ENCODE measurements at places on chromosomes 16 and 17.

DNA sequence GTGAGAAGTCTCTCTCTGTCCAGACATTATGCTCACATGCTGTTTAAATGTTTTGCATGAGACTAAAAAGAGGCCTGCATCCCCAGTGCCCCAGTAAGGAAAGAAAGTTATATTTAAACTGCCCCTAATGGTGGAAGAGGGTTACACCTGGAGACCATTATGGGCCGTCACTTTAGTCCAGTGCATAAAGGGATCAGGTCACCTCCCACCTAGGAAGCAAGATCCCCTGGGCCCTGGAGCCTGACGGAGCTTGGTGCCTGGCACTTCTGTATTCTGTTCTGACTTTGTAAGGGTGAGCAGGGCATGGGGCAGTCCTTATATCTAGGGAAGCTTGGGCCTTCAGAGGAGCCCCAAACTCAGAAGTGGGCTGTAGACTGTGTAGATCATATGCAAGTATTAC lies 67.9 kb downstream of the CPPED1 start:
- no peak for DNase-seq

DNA sequence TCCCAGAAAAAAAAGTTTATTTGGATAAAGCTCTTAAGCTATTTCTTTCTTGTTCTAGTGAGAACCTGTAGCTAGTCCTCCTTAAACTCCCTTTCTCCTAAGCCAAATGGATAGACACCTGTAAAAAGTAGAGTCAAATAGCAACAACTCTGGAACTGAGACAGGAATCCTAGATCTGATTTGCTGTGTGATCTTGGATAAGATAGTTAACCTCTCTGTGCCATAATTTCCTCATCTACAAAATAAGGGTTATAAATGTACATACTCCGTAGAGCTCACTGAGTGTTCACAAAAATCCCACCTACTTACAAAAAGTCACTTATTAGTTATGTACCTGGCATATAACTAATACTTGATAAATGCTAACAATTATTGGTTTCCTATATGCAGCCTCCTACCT lies 270.3 kb downstream of the ABCC12 start:
- DNase-seq, result no peak

GRCh38 chr17:77437747-77438146 lies 297.0 kb downstream of the SEC14L1 start:
- DNase-seq, result no peak

GRCh38 chr16:57387598-57388354 lies 15.5 kb downstream of the CX3CL1 start:
- no peak for DNase-seq

DNA sequence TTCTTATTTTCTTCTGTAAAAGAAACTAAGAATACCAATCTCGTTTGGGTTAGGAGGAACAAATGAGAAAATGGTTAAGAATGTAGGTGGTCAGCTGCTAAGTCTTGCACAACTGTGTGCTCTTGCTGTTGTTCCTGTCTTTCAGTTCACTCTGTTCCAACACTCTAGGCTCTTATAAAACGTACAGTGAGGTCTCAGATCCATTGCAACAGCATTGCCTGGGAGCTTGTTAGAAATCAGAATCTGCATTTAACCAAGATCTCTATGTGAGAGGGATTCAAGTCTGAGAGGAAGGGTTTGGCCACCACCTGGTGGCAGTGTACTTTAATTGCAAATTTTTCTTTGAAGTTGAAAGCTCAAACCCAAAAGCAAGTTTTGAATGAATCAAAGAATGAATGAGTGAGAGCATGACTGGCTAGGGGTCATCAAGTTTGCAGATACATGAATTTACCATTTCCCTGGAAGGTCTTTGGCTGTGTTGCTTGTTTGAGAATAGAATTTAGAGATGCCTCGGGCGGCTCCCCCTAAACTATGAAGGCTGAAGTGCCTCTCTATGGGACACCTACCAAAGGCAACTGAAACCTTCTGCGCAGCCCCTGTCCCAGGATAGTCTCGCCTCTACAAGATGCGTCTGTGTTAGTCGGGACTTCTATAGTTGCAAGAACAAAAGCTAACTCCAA lies 2.5 kb downstream of the ALOX15B start:
- DNase-seq, result peak; percentile 56

All from HS-5 (cell line).